ENCODE measurements at places on chromosomes 12 and 14.

DNA sequence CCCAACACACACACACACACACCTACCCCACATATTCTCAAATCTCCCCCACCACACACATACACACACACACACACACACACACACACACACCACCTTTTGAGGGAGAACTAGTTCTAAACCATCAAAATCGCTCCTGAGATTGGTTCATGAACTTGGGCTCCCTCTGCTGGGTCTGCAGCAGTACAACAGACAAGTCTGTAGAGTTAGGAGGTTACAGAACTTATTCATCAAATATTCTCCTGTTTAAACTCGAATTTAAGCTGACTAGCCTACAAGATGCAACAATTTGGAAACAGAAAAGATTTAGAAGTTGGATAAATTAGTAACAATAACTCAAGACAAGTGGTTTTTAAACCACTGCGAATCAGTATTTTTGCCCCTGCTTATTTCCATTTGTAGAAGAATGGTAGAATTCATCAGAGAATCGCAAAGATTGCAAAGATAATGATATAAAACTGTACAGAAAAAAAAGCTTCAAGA lies 136.4 kb upstream of the USP15 start:
- DNase-seq: no peak

GRCh38 chr14:68468437-68469207 lies 324.2 kb downstream of the ZFP36L1 start:
- DNase-seq: no peak

GRCh38 chr14:103705118-103705503 lies 10.1 kb downstream of the XRCC3 start:
- no peak for DNase-seq

GRCh38 chr14:86672080-86672479 lies 1142.1 kb downstream of the FLRT2 start:
- no peak for DNase-seq

- DNase-seq: no peak
These were observed 41.4 kb upstream of the NINJ2 start for GRCh38 chr12:704516-705242.

DNA sequence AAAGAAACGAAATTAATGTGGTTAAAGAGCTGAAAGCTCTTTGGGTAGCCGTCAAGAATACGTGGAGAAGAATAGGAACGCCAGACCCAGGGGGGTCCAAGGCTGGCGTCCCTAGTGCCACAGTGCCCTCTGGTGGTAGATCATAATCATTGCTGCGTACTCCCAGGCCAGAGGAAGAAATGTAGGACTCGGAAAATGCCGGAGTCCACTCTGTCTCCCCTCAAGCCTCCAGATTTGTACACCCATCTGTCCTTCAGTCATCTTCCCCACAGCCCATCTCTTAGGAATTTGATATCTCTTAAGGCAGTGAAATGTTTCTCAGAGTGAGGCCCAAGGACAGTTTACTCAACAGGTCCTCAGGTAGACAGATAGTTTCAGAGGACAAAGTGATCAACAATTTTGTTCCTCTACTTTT lies 25.4 kb upstream of the PLEKHG6 start:
- peak; percentile 32 for DNase-seq

GRCh38 chr14:79992407-79993198 lies 218.7 kb downstream of the DIO2 start:
- DNase-seq: no peak

DNA sequence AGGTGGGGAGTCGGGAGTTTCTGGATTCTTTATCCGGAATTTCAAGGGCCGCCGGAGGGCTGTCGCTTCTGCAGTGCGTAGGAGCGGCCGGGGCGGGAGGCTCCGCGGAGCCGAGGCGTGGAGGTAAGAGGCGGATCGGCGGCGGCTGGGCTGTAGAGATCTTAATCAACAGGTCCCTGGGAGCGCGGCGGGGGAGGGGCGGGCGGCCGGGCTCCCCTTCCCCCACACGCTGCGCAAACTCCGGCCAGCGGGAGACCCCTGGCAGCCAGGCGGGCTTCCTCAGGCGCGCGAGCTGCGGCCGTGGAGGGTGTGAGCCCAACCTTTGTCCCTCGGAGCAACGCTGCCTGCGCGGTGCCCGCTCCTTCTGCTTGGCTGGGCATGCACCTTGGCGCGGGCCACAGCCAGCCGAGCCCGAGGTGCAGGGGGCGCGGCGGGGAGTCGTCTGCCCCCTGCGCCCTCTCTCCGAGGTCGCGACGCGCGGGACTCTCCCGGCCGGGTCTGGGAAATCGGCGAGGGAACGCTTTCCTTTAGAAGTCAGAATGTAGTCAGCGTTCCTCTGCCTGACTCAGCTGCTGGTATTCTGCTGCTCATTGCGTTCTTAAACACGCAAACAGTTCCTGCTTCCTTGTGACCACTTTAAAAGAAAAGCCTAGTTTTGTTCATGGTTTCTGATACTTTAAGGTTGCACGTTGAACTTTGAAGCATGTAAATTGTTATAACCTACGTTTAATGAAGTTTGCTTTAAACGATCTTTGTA lies at the start of gene PALS1:
TSS of gene PALS1 (plus strand) at position 25 of the 757 bp plus-strand sequence. CDS start 37,736 bp downstream, outside the sequence.
- DNase-seq: no peak

DNA sequence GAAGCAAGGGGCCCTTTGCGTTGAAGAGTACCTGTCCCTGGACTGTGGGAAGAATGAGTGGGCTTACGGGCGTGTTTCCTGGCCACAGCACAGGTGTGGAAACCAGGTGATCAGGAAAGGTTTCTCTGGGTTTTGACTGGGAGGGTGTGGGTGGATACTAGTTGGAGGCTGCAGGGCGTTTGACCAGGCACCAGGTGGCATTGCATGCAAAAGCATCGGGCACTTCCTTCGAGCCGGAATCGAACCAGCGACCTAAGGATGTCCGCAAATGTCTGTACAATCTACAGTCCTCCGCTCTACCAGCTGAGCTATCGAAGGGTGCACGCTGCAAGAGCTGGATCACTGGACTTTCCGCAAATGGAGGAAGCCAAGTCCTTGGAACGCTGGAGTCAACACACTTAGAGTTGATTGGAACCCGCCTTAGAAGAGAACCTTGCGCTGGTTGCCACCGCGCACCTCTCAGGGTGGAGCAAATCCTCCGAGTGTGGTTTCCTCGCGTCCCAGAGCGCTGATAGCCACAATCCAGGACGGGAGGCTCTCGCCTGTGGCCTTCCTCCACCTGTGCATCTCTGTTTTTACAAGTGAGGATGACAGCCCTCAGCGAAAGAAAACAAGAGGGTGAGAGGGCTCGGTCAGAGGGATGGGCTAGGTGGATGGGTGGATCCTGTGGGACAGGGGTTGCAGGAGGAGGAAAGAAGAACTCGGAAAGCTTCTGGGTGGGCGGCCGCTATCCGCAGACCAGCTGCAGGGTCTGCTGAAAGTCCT lies 21.2 kb upstream of the RNASE4 start:
- peak; percentile 65 for DNase-seq

- no peak for DNase-seq
These were observed 1201.5 kb downstream of the BCL11B start for GRCh38 chr14:98070536-98070935.

DNA sequence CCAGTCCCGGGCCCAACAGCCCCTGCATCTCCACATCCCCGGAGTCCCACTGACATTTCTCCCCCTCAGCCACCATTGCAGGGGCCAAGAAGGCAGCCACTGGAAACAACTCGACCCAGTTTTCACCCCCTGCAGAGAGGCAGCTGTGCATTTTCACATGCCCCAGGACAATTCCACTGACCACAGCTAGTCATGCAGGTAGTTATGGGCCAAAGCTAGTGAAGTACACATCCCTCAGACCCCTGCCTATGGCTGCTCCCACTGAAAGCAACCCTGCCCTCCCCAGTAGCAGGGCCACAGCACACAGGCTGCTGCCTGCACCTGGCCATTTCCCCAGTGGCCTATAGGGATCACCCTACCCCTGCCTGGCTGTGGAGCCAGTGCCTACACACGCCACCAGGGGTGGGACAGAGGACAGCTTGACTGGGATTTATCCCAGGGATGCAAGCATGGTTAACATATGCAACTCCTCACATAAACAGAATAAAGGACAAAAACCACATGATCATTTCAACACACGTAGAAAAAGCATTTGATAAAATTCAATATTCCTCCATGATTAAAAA lies 154.0 kb downstream of the NDUFA12 start:
- no peak for DNase-seq

DNA sequence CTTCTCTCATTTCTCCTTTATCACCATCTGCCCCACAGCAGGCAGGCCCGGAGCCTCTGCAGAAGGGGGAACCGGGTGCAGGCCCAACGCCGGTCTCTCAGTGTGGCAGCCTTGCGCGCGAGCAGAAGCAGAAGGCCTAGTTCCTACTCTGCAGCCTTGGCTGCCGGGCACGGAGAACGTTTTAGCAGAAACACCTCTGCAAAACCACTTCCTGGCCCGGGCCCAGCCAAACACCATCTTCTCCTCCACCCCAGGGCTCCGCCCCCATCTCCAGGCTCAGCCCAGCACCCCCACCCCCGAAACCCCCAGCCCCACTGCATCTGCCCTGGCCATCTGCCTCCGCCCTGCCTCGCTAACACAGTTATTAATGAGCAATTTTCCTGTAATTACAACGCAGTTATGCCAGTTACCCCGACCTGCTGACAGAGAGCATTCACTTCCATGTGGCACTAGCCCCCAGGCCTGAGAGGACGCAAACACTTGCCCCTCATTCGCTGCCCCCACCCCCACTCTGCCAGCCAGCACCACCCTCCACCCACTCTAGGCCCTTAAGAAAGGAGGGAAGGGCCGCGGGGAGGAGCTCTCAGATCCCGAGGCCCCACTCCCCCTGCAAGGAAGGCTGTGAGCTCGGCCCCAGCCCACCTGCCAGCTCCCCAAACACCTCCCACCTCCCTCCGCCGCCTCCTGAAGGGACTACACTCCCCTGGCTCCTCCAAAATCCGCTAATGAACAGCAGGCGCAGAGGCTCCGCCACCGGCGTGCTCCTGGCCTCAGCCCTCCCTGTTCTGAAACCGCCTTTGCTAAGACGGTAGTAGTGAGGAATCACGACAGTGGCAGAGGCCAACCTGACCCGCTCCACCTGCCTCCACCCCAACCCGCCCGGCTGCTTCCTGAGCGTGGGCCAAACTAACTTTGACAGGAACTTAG lies 44.7 kb upstream of the FBRSL1 start:
- peak; percentile 51 for DNase-seq

DNA sequence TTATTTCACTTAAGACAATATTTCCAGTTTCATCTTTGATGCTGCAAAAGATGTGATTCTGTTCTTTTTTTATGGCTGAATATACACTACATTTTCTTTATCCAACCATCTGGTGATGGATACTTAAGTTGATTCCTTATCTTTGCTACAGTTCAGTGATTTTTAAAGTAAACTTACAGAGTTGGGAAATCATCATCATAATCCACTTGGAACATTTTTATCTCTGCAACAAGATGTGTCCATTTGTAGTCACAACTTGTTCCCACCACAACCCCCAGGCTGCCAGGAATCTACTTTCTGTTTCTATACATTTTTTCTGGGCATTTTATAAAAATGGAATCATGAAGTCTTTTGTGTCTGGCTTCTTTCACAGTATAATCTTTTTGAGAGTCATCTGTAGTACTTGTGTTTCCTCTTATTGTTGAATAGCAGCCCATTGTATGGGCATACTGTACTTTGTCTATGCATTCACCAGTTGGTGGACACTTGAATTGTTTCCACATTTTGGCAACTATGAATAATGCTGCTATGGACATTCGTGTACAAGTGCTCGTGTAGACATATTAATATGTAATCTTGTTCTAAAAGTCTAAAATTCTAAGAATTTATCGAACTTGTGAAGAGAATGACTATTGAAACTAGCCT lies 212.5 kb upstream of the DDHD1 start:
- DNase-seq: no peak

- DNase-seq: no peak
These were observed 754 bp downstream of the ACSS3 start for GRCh38 chr12:81078469-81079196.

DNA sequence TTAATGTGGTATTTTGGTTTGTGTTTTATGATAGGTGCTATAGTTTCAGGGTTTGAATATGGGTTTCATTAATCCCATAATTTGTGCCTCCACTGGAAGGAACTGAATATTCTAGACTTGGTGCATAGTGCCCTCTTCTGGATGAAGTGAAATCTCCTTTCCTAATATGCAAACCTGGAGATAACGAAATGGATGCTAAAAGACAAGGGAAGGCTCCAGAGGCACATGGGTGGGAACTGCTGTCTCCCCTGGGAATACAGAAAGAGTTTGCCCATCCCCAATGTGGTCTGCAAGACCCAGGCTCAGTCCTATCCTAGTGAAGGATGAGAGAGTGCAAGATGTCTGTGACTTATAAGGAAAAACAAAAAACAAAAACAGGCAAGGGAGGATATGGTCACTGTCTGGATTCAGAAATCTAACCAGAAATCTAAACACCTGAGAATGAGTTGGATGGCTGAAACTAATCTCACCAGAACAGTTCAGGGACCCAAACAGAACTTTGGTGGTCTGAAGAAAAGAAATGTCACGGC lies 142.3 kb upstream of the TMPO start:
- DNase-seq: no peak

DNA sequence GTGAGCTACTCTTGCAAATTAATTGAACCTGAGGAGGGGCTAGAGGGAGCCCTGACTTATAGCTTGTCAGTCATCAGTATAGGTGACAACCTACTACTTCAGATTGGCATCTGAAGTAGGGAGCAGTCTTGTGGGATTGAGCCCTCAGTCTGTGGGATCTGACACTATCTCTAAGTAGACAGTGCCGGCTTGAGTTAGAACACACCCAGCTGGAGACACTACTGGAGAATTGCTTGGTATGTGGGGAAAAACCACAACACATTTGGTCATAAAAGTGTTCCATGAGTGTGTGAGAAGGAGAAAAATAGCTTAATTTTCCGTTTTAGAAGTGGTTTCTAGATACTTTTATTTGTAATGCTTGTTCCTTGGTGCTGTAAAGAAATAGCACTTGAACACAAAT lies 30.5 kb upstream of the DDHD1 start:
- no peak for DNase-seq

DNA sequence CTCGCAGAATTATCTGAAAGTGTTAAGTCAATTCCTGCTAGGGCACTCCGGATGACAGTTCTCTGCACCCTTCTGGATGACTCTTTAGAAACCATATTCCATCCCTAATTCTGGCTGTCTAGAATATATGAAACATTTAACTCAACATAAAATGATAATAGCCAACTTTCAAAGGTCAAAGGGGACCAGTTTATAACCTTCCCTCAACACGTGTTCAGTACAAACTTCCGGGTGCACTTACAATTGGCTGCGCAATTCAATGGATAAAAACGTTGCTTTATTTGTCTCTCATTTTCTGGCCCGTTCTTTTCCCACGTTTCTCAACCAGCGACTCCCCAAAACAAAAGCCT lies 1.3 kb downstream of the SBNO1 start:
- no peak for DNase-seq

DNA sequence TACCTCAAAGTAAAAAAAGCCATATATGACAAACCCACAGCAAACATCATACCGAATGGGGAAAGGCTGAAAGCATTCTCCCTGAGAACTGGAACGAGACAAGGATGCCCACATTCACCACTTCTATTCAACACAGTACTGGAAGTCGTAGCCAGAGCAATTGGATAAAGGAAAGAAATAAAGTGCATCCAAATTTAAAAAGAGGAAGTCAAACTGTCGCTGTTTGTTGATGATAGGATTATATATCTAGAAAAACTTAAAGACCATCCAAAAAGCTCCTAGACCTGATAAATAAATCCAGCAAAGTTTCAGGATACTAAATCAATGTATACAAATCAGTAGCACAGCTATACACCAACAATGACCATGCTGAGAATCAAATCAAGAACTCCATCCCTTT lies 5.2 kb downstream of the NDUFA12 start:
- no peak for DNase-seq

GRCh38 chr12:38158428-38159091 lies 158.0 kb upstream of the ALG10B start:
- DNase-seq: no peak

Measured in activated CD4-positive, alpha-beta T cell treated with anti-CD3 and anti-CD28 coated beads for 1 hour (primary cell).